Thyroid gland (tissue), 4 donors: ENCODE measurements at places on chromosomes 2 and 18.

DNA sequence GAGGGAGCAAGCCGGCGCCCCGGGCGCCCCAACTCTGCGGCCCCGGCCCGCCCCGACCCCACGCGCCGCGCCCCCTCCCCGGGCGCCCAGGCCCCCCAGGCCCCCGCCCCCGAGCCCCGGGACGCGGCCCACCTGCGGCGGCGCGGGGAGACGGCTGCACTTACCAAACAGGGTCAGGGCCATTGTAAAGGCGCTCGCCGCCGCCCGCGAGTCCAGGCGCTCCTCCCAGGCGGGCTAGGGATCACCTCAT is 526 bp downstream of the CHN1 start:
- DNase-seq, result no peak

GRCh38 chr18:11553098-11553940 is 56.1 kb upstream of the SLC35G4 start:
- peak; percentile 24 for DNase-seq

DNA sequence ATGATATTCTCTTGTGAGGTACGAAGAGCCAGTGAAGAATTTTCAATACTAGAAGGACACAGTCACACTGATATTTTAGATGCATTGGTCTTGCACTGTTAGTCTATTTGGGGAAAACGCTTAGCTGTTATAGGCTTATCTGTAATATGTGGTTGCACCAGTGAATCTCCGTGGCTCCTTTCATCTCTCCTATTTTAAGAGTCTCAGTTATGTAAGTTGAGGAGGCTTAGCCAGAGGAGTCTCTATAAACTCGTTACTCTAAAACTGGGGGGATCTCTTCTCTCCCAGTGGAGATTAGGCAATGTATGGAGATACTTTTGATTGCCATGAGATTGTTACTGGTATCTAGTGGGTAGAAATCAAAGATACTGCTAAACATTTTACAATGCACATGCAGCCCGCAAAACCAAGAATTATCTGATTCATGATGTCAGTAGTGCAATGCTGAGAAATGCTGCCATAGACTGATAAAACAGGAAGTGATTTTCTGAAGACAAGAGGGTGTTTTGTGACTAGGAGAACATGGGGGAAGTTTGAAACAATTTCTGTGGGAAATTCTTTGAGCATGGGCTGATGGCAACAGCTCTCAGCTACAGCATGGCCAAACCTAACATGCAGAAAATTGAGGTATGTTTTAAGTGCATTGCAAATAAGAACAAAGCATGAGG is 339.1 kb downstream of the SOX11 start:
- DNase-seq, result no peak

GRCh38 chr18:51107598-51108305 is 77.7 kb downstream of the SMAD4 start:
- no peak for DNase-seq

- DNase-seq, result no peak
Observed at GRCh38 chr2:149039213-149039724, 770 bp downstream of the LYPD6B start.

- no peak for DNase-seq
Observed at GRCh38 chr2:85783796-85784195, 30.0 kb downstream of the ATOH8 start.

GRCh38 chr18:44123743-44124142 is 556.9 kb upstream of the SETBP1 start:
- peak; percentile 30 for DNase-seq

DNA sequence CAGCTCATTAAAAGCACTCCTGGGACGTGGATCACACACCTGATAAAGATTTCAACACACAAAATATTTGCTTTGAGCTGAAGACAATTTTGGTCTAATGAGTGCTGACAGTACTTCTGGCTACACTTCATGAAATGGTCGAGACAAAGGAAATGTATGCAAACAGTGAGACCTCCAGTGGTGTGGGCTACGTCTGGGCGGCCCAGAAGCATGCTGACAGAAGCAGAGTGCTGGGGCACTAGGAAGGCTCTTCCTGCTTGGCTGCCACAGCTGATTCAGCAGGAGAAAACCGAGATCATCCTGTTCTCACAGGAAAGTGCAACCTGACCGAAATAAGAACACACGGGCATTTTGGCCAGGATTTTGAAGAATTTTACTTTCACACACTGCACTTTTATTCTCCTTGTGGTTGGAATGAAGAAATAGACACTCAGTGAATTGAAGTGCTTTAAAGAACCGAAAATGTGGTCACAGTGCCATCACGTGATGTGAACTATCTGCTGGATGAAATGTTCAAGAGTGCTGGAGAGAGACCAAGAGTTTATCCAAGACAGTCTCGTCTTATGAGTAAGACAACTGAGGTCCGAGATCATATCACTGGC is 149.5 kb downstream of the CCBE1 start:
- peak; percentile 74 for DNase-seq

GRCh38 chr18:39799006-39799405 is 2156.0 kb upstream of the PIK3C3 start:
- no peak for DNase-seq

DNA sequence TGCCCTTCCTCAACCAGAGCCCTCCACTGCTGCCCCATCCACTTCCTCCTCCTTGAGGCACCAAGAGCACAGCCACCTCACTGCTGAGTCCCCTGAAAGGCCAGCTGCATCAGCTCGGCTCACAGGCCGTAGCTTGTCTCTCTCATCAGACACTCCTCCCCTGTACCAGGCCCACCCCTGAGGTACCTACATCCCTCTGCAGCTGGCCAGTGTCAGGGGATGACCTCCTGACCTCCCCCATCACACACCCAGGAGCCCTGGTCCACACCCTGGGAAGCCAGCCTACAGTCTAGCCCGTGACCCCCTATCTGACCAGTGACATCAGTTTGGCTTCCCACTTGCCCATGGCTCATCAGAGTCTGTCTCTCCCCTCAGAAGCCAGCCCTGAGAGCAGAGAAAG is 205.6 kb downstream of the TNS1 start:
- DNase-seq, result no peak

GRCh38 chr2:238256594-238257104 is 16.8 kb upstream of the HES6 start:
- peak; percentile 93 for DNase-seq

DNA sequence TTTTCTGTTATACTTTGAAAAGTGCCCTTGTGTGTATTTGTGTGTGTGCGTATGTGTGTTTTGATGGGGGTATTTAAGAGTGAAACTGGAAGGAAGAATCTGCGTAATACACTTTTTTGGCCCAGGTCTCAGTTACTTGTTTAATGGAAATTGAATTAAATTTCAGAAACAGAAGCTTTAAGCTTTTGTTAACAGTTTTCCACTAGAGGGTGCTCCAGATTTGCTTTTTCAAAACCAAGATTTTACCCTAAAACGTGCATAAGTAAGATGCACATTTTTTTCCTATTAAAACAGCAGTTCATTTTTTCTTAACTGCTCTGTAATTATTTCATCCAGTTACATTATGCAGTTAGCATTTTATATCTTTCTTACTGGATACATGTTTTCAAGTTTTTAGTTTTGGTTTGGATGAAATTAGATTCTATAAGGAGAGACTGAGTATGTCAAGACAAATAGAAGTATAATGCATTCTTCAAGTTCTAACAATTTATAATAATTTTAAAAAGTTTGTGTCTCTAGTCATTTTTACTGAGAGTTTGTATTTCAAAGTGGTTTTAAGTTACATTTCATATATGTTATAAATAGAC is 97.2 kb downstream of the PIK3C3 start:
- DNase-seq, result no peak

DNA sequence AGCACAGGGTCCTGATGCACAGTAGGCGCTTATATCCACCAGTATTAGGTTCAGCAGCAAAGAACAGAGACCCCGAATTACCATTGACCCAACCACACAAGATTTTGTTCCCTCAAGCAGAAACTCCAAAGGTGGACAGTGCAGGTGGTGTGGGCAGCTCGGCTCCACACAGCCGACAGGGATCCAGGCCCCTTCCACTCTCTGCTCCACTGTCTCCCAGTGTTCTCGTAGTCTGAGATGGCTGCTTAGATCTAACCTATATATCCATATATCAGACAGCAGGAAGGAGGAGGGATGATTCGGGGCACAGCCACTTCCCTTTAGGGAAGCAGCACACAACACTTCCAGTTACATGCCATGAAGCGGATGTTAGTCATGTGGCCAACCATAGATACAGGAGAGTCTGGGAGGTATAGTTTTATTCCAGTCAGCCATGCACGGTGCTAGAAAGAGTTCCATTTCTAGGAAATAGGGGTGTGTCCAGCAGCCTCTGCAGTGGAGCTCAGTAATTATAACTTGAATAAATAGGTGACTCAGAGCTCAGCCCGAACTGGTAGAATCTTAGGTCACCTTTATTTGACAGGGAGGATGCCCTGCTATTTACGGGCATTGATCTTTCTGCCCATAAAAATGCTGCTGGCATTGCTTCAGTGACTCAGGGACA is 158.9 kb downstream of the TWIST2 start:
- no peak for DNase-seq

DNA sequence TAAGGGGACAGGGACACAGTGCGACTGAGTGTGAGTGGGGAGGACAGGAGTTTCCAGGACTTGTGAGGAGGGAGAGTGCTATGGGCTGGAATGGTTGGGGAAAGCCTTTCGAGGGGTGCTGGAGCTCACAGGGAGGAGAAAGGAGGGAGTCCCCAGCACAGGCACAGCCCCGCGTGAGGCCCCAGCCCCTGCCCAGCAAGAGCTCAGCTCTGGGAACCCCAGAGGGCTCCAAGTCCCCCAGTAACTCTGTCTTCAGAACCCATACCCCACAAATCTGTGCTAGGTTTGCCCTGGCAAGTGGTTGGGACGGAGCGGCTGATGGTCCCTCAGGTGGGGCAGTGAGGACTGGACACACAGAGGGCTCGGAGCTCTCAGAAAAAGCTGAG is 75.4 kb downstream of the SFXN5 start:
- no peak for DNase-seq

DNA sequence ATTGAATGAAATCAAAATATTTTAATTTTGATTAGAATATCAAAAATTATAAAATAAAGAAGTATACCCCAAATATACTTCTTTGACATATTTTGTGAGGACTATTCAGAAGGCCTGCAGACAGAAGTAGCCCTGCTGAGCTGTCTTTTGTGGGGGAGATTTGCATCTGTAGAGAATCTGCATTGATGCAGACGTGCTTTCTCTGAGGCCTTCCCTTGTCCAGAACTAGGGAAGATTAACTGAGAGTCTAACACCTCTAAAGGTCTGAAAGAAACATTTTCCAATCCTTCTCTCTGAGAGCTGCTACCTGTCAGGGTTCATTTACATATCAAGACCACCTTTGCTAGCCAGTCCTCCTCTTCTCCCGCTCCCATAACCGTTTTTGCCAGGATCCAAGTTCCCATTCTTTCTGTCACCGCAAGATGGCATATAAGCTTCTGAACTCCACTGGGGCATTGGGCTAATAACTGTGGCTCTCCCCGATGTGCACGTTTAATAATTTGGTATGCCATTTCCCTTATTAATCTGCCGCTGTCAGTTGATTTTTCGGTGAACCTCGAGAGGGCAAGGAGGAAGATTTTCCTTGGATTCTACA is 510.4 kb upstream of the CNTNAP5 start:
- no peak for DNase-seq

DNA sequence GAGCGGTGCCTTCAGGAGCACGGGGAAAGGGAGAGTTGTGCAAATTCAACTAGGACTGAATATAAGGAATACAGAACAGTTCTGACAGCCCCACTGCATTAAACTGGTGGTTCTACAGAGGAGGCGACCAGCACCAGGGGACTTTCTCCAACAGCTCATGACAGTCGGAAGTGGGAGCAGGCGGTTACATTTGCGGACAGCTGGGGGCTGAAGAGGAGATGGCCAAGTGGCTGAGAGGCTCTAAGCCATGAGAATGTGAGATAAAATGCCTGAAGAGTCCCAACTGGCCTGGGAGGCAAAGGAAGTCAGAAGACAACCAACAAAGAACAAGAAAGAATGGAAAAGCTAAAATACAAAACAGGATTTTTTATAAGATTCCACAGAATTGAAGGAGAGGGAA is 141.3 kb downstream of the L3MBTL4 start:
- no peak for DNase-seq

GRCh38 chr2:195734395-195734794 is 77.4 kb downstream of the SLC39A10 start:
- DNase-seq, result no peak

DNA sequence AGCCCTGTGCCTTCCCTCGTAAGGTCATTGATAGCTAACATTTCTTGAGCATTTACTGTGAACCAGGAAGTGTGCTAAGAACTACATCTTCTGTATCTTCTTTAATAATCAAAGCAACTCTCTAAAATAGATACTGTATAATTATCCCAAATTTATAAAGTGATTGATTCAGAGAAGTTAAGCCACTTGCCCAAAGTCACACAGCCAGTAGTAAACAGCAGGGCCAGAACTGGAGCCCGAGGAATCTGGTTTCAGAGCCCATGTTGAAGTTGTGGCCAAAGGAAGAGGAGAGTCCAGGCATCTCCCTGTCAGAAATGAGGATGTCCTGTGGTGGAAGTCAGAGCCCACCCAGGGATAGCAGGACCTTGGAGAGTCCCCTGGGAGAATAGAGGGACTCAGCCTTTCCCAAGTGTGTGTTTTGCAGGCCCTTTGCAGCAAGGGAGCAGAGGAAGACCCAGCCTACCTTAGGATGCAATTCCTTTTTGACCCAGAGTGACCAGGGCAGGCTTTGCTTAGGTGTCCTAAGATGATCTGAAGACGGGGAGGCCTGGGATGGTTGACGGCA is 134.2 kb downstream of the DYSF start:
- DNase-seq, result no peak

DNA sequence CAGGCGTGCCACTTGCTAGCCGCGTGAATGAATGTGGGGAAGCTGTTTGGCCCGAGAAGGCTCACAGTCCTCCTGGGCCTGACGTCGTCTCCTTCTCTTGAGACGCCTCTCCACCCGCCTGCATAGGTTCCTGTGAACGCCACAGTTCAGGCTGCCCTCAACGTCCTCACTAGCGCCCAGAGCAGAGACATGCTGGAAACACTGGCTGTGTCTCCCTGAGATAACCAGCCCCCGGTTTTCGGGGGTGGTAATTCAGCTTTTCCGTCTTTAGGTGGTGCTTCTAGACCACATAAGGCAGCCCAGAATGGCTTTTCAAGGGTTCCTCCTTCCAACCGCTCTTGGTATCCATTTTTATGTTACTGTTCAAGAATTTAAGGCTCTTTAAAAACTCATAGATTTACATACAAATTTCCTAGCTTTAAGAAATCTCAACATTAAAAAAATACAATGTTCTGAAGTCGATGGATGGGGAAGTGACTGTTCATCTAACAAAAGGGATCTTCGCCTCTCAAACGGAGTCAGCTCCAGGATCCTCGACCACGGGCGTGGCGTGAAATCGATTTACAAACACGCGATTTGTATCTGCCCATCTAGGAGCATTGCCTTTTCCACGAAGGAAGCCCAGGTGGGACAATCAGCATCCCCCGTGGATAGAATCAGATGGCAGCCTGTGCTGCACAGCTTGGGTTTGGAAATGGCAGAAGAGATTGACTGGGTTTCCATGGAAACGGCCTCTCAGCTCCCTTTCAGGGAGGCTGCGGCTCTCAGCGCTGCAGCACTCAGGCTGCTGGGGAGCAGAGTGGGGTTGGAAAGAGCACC is 110.6 kb upstream of the PXDN start:
- DNase-seq, result peak; percentile 70

- no peak for DNase-seq
Observed at GRCh38 chr18:463403-463802, 37.1 kb downstream of the COLEC12 start.
